Endothelial cell (in vitro differentiated cells): ENCODE measurements at places on chromosomes 12 and 14.

DNA sequence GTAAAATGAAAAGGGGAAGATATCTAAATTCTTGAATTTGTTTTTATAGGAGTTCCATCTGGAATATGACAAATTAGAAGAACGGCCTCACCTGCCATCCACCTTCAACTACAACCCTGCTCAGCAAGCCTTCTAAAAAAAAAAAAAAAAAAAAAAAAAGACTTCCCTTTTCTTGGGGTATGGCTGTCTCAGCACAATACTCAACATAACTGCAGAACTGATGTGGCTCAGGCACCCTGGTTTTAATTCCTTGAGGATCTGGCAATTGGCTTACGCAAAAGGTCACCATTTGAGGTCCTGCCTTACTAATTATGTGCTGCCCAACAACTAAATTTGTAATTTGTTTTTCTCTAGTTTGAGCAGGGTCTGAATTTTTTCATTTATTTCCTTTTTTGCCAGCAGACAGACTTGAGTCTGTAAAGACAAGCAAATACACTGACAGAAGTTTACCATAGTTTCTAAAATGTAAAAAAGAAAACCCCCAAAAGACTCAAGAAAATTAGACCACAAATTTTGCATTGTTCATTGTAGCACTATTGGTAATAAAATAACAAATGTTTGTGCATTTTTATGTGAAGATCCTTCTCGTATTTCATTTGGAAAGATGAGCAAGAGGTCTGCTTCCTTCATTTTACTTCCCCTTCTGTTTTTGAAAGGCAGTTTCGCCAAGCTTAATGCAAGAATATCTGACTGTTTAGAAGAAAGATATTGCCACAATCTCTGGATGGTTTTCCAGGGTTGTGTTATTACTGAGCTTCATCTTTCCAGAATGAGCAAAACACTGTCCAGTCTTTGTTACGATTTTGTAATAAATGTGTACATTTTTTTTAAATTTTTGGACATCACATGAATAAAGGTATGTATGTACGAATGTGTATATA lies 12.1 kb upstream of the KCNMB4 start:
- H3K27me3 ChIP-seq, result no peaks in the 10 kb centered on the region
- no peak overlapping the region for H3K27ac ChIP-seq
- no peak overlapping the region for H3K4me3 ChIP-seq
- no peak for DNase-seq

- H3K4me1 ChIP-seq, result no peaks in the 10 kb centered on the region
- H3K4me3 ChIP-seq, result no peak overlapping the region
- no peak for DNase-seq
- no peak overlapping the region for H3K27ac ChIP-seq
- H3K36me3 ChIP-seq, result peaks cover 11% of the 10 kb centered on the region
Measured at GRCh38 chr12:124031058-124031457, 58.0 kb downstream of the ZNF664 start.

DNA sequence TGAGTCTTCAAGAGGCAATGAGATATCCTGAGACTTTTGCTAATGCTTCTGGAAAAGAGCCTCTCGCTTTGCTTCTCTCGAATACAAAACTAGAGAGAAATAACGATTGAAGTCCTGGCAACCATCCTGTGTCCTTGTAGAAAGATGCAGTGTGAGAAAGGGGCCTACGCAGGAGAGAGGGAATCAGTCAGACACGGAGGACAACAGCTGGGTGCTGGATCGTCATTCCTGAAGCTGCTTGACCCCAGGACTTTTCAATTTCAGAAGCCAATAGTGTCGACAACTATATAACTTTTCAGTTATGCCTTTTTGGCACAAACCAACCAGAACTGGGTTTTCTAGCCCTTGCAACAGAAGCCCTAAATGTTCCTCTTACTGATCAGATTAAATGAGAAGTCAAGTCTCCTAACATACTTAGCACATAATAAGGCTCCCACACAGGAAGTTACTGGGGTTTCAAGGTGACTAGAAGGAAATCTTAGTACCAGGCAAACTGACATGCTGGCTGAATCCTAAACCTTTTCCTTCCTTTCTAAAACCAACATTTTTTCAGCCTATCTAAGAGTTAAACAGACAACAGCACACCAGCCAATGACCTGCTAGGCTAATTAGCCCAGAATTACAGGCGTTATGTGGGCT lies 755.6 kb downstream of the MED13L start:
- DNase-seq, result no peak
- peaks cover 1% of the 10 kb centered on the region for H3K27me3 ChIP-seq
- peaks cover 10% of the 10 kb centered on the region for H3K4me1 ChIP-seq
- no peak overlapping the region for H3K4me3 ChIP-seq
- H3K36me3 ChIP-seq, result peaks cover 4% of the 10 kb centered on the region

DNA sequence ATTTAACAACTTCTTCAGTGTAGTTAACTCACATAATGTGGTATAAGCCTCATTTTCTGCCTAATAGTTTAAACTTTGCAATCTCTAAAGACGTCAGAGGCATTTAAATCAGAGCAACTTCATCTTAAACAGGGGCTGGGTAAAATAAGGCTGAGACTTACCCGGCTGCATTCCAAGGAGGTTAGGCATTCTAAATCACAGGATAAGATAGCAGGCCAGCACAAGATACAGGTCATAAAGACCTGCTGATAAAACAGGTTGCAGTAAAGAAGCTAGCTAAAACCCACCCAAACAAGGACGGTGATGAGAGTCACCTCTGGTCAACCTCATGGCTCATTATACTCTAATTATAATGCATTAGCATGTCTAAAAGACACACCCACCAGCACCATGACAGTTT lies 115.6 kb upstream of the PKP2 start:
- no peak for DNase-seq
- no peak overlapping the region for H3K4me3 ChIP-seq
- no peak overlapping the region for H3K27ac ChIP-seq
- no peaks in the 10 kb centered on the region for H3K27me3 ChIP-seq

- H3K27me3 ChIP-seq, result peaks cover 4% of the 10 kb centered on the region
- no peaks in the 10 kb centered on the region for H3K36me3 ChIP-seq
- H3K4me1 ChIP-seq, result no peaks in the 10 kb centered on the region
Measured at GRCh38 chr12:115922952-115923564, 354.4 kb downstream of the MED13L start.

DNA sequence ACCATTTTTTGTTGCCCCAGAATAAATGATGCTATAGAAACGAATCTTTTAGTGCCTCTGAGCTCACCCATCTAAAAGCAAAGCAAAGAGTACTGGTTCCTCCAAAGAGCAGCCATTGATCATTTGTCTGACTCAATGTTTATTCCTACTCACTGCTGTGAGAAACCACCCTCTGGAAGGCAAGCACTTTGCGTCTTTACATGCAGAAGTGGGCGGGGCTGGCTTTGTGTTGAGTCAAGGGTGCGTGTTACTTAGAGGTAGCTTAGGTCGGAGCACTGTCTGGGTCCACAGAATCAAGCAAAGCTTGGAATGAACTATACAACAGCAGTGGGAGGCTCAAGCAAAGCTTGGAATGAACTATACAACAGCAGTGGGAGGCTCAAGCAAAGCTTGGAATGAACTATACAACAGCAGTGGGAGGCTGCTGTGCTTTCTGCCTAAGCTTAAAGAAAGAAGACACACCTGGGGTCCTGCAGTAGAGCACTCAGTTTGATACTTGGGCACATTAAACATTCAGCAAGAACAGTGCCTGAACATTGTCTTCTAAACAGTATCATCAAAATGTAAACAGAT lies 77.2 kb upstream of the PRICKLE1 start:
- H3K36me3 ChIP-seq, result no peaks in the 10 kb centered on the region
- no peak overlapping the region for H3K4me3 ChIP-seq
- H3K4me1 ChIP-seq, result no peaks in the 10 kb centered on the region
- no peak overlapping the region for H3K27ac ChIP-seq
- H3K27me3 ChIP-seq, result no peaks in the 10 kb centered on the region

DNA sequence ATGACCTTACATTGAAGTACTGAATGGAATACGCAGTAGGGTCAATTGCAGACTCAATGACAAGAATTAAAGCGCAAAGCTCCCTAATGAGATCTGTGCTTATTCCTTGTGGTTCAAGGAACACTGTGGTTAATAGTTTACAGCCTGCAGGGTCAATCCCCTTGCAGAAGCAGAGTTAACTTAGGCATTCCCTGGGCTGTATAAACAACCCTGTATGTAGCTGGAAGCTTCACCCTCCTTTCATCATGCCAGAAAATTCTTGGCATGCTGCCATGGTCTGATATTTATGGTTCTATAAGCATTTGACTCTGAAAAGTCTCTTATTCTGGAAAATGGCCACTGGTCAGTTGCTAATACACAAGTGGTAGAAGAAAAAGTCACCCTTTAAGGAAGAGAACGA lies 227.7 kb downstream of the NOVA1 start:
- no peak overlapping the region for H3K4me3 ChIP-seq
- H3K4me1 ChIP-seq, result no peaks in the 10 kb centered on the region
- H3K27ac ChIP-seq, result no peak overlapping the region
- H3K36me3 ChIP-seq, result no peaks in the 10 kb centered on the region

DNA sequence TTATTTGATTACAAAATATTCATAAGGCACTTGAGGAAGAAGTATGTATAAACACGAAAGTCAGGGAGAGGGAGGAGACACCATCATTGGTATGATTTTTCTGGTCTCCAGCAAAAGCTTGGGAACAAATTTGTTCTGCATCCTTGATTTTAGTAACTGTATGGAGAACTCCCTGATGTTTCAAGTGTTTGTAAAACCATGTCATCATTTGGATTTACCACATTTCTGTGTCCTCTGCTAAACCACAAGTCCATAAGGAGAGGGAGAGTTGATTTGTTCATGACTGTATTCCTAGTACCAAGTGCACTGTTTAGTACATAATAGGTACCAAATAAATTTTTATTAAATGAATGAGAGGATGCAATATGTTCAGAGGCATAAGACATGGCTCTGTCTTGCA lies 181.1 kb downstream of the BTG1 start:
- H3K27me3 ChIP-seq, result no peaks in the 10 kb centered on the region
- H3K4me3 ChIP-seq, result no peak overlapping the region
- H3K36me3 ChIP-seq, result no peaks in the 10 kb centered on the region

GRCh38 chr12:30913323-30913722 lies 13.2 kb upstream of the TSPAN11 start:
- H3K36me3 ChIP-seq, result no peaks in the 10 kb centered on the region
- H3K27me3 ChIP-seq, result no peaks in the 10 kb centered on the region
- peaks cover 4% of the 10 kb centered on the region for H3K4me1 ChIP-seq
- DNase-seq, result no peak
- no peak overlapping the region for H3K4me3 ChIP-seq
- no peak overlapping the region for H3K27ac ChIP-seq

GRCh38 chr12:1916371-1917171 lies 1.9 kb downstream of the CACNA2D4 start:
- no peak overlapping the region for H3K4me3 ChIP-seq
- peaks cover 5% of the 10 kb centered on the region for H3K27me3 ChIP-seq
- H3K27ac ChIP-seq, result no peak overlapping the region

DNA sequence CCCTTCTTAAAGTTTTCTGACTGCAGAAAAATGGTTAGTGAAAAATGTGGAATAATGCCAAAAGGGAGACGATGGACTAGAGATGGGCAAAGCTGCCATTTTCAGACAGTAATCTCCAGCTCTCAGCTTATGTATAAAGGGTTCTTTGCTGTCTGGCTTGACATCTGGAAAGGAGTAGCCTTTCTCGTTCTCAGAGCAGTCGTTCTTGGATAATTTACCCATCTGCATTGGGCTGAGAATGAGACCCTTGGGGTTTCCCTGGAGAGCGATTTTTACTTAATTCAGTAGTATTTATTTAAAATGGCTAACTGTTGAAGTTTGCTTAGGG lies 1.2 kb downstream of the NUDT4 start:
- peaks cover 37% of the 10 kb centered on the region for H3K4me1 ChIP-seq
- H3K4me3 ChIP-seq, result peak overlapping the region; percentile 99
- H3K36me3 ChIP-seq, result peaks cover 9% of the 10 kb centered on the region
- no peak for DNase-seq

- no peak within 1 kb of the TSS for H3K4me3 ChIP-seq
- H3K27ac ChIP-seq, result no peak within 1 kb of the TSS
- no peaks in the 10 kb centered on the region for H3K27me3 ChIP-seq
- no peaks in the 10 kb centered on the region for H3K36me3 ChIP-seq
Measured at GRCh38 chr12:55330446-55330845, at the start of gene OR6C3. Gene OR6C3 (plus strand): TSS chr12:55330746. CDS start chr12:55331701, 955 bp downstream.

GRCh38 chr12:124162151-124163110 lies 132.5 kb upstream of the RFLNA start:
- peaks cover 7% of the 10 kb centered on the region for H3K27me3 ChIP-seq
- peaks cover 25% of the 10 kb centered on the region for H3K36me3 ChIP-seq
- no peak for DNase-seq

DNA sequence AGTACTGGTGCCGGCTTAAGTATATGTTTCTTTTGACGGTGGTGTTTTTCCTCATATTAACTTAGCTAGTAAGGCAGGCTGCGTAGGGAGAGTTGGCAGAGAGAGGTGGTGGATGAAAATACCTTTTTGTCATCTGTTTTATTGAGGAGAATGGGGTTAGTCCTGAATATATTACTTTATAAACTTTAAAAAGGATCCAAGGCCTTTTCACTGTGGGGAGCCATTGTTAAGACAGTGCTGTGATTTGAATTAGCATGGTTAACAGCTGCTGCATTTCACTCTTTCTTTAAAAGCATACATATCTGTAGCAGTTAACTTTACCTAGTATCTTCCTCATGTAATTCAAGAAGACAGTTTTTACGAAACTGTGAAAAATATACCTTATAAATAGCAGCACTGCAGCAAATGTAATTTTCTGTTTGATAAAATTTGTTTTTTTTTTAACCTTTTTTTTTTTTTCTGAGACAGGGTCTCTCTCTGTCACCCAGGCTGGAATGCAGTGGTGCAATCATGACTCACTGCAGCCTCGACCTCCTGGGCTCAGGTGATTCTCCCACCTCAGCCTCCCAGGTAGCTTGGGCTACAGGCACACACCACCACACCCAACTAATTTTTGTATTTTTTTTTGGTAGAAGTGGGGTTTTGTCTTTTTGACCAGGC lies 57.1 kb downstream of the AEBP2 start:
- H3K4me1 ChIP-seq, result peaks cover 8% of the 10 kb centered on the region
- no peak for DNase-seq
- peaks cover 3% of the 10 kb centered on the region for H3K27me3 ChIP-seq
- H3K4me3 ChIP-seq, result no peak overlapping the region

DNA sequence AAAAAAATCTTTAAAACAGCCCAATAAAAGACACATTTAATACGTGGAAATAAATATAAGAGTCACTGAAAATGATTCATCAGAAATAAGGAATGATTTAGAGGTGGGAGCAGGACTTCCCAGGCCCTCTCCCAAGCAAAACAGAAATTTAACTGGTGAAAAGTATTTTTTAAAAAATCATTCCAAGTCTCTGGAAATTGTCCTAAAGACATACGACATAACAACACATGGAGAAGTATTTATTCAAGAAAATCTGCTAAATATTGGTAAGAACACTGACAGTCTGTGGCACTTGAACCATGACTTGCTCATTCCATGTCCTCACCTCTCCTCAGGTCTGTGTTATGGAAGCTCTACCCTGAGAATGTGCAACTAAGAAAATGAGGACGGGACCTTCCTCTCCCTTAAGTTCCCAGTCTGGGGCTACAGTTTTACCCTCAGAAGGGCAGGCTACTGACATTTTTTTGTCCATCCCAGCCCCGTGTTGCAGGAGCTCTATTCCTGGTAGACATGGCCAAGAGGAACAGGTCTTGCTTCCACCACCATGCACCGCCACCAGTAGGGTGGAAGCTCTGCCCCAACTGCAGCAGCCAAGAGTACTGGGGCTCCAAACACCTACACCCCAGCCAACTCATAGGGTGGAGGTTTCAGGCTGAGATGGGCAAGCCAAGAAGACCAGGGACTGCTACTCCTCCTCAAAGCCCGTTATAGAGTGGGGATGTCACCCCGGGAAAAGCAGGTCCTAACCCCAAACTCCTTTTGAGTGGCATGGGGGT lies 193.0 kb downstream of the CRADD start:
- H3K36me3 ChIP-seq, result no peaks in the 10 kb centered on the region
- no peak overlapping the region for H3K4me3 ChIP-seq
- H3K4me1 ChIP-seq, result no peaks in the 10 kb centered on the region
- no peak for DNase-seq
- no peaks in the 10 kb centered on the region for H3K27me3 ChIP-seq
- no peak overlapping the region for H3K27ac ChIP-seq
